ENCODE measurements at places on chromosomes 4 and X.

- DNase-seq, result no peak
Observed at GRCh38 chr4:142447009-142447408, 399.1 kb downstream of the INPP4B start.

- no peak for DNase-seq
Observed at GRCh38 chrX:15914486-15914885, 59.9 kb upstream of the AP1S2 start.

- no peak for DNase-seq
Observed at GRCh38 chr4:82293304-82293703, 80.5 kb downstream of the HNRNPD start.

DNA sequence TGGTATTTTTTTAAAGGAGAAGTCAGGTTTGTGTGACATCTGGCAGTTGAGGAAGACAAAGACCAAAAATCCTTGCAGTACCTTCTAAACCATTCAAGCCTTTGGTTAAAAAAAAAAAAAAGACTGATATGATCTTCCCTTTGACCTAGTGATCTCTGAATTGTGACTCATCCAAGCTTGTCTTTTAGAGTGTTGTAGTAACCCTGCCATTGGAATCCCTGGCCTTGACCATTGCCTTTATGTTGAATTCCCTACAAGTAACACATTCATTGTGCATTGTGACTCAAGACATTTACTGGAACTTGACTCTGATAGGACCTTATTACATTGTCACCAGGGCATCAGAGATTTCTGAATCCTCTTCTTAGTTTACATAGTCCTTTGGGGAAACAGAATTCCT lies 1469.0 kb downstream of the TECRL start:
- no peak for DNase-seq

GRCh38 chr4:40481977-40482376 lies 146.8 kb downstream of the CHRNA9 start:
- DNase-seq, result no peak

DNA sequence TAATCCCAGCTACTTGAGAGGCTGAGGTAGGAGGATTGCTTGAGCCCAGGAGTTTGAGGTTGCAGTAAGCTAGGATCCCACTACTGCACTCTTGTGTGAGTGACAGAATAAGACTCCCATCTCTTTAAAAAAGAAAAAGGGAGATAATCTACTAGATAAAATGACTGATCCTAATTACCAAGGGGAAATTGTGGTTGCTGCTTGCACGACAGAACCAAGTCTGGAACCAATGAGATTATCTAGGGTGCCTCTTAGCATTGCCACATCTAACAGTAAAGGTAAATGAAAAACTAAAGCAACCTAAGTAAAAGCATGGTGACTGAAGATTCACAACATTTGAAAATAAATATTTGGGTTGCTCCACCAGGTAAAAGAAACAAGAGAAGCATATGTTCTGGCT lies 185.1 kb downstream of the PDHA2 start:
- DNase-seq, result no peak

- DNase-seq, result no peak
Observed at GRCh38 chrX:46340696-46341095, 204.5 kb downstream of the ZNF674 start.

DNA sequence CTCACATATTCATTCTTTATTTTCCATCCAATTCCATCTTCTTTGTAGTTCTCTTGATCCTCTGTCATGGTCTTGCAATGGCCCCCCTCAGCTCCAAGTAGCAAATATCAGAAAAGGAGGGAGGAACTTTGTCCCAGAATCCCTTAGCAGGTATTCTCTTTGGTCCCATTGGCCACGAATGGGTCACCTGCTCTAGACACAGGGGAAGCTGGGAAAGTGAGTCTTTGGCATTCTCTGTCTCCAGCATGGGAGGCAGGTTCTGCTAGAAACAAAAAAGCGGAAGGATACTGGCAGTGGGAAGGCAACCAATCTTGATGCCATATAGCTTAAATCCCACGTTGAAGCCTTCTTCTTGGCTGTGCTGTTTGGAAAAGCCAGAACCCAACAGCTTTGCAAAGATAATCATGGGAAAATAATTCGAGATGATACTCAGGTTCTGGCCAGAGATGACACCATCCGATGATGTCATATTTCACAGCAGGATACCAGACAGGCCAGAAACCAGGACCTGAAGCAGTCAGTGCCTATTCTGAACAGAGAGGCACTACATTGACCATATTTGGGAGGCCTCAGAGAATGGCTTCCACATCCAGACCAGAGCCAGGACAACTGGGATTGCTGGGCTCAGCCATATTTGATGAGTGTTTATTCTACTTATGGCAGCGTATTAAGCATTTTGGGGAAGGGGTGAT lies 110.4 kb upstream of the ATXN3L start:
- DNase-seq, result no peak

GRCh38 chr4:116328261-116328860 lies 757.0 kb downstream of the TRAM1L1 start:
- DNase-seq, result no peak

DNA sequence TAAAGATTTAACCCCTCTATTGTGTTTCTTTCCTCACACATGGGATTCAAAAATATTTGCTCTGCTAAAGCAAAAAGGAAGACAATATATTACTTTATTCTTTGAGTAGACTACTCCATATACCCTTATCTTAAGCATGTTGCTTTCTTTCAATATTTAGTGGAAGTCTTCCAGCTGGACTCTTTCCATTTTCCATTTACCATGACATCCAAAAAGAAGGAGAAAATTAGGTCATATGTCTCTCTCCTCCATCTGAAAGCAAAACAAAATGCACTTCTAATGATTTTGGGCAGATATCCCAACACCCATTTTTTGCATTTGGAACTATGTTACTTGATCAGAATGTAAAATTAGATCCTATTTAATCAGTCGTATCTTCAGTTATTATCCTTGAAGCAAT lies 1336.5 kb downstream of the PCDH19 start:
- no peak for DNase-seq

DNA sequence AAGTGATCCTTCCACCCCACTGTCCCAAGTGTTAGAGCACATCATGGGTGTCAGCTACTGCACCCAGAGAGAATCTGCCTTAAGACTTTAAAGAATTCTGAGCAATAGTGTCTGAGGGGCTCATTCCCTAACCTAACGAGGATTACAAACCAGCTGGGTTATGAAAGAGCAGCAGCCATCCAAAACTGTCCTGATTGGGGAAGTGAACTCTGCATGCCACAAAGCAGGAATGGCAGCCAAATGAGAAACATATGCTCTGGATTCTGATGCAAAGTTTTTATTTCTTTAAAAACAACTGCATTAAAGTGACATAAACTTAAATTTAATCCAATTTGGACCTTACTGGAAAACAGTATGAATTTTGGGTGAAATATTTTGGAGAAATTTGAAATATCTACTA lies 103.2 kb downstream of the ANXA3 start:
- peak; percentile 70 for DNase-seq

DNA sequence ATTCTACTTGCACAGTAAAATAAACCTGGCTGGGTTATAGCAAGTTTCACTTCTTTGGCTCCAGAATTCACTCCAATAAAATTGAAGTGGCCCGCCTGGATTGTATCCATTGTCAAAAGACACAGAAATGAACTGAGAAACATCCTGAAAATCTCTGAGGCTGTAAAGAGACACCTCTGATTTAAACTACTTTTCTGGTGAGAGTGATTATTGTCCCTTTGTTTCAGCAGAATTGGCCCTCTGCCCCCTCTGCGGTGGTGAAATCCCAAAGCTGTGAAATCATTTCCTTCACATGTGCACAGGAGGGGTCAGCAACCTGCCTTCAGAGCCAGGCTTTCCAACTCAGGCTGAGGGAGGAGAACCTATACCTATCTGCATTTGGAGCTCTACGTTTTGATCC lies 23.0 kb downstream of the GAB3 start:
- DNase-seq, result peak; percentile 40

GRCh38 chrX:2286731-2287130 lies 214.0 kb downstream of the DHRSX start:
- DNase-seq, result no peak

DNA sequence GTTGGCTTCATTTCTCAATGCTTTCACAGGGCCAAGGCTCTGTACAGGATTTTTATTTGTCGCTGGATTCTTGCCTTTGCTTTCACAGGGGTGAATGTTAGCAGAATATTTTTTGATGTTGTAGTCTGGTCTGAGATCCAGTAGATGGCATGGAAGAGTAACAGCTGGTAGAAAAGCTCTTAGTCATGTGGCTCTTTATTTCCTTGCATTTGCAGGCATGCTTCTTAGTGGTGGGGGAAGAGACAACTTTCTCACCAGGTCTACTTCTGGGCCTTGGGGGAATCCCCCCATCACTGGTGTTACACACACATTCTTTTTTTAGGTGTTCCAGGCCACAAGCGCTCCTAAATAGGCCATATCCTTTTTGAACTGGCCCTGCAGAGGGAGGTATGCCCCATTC lies 58.2 kb upstream of the DKK2 start:
- DNase-seq, result peak; percentile 40

GRCh38 chr4:89316931-89317366 lies 9.3 kb upstream of the GPRIN3 start:
- peak; percentile 26 for DNase-seq

DNA sequence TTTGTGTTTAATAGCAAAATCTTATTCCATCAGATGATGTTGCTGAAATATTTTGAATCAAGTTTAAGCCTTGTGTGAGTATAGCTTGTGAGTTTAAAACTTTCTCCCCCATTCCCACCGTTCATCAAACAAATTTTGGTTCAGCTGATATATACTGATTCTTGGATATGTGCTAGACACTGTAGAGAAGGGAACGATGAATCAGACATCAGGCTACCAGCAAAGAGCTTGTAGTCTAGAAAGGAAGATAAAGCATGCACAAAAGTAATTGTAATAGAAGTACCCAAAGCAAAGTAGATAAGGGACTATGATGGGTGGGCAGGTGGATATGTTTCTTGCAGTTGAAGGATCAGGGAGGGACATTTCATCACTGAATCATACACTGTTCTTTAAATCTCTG lies 131.9 kb downstream of the AKAP4 start:
- no peak for DNase-seq

- no peak for DNase-seq
Observed at GRCh38 chr4:34854451-34854850, 1389.9 kb downstream of the ARAP2 start.

DNA sequence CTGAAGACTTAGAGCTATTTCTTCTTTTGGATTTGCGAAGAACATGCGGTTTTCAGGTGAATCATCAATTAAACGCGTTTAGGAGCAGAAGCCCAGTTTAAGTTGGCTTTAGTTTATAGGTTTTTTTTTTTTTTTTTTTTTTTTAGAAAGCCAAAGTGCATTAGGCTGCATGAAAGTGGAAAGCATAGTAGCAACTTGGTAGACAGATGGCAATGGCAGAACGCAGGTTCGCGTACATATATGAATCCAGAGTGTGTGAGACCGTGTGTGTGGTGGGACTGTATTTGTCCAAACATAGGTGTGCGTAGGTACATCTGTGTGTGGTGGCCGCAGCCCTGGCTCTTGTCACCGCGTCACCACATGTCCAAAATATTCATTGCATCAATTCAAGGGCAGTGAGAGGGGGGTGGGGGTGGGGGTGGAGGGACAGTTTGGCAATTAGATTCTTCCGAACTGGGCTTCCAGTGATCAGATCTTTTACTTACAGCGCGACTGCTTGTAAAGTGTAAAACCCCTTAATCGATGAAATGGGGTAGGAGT lies 901 bp downstream of the JADE1 start:
- DNase-seq, result peak; percentile 18

DNA sequence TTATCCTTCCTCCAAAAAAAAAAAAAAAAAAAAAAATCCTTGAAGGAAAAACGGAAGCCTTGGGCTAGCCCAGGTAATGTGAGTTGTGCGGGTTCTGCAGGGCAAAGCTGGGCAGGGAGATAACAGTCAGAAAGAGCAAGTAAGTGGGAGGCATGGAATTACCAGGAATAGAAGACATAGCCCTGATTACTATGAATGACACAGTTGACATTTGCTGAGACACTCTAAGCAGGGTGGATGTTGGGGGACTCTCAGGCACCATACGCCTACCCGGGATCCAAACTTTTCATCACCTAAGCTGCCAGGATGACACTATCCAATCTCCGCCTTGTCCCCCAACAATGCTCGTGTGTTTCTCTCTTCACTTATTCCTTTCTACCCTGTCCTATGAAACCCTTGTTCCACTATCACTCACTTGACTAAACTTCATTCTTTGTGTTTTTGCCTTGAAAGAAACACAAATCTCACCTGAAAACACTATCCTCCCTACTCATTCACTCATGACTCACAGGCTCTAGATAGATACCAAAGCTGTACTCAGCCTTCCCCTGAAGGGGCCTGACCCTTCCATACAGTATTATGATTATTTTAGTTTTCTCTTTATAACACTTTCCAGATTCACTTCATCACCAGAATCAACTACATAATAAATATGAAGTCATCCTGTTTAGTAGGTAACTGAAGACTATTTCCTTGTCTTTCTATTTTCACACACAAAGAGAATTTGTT lies 158.4 kb downstream of the INPP4B start:
- DNase-seq, result no peak
